ENCODE measurements at places on chromosomes 3 and 15. TPM values are rescaled to one million over a fixed set of nuclear protein-coding genes. Genes with fewer than 3 reads are reported as not detected.

The WDR93 gene
- under 0.01 TPM for total RNA-seq

The ZNF80 gene
- total RNA-seq, result not detected

The P4HTM gene
- total RNA-seq, result 18.0 TPM

The ATP13A5 gene
- not detected for total RNA-seq

All from bladder microvascular endothelial cell (primary cell).